ENCODE measurements at places on chromosomes 4 and X. TPM values are rescaled to one million over a fixed set of nuclear protein-coding genes. Genes with fewer than 3 reads are reported as not detected.

GRCh38 chrX:1031521-1032430, 180.7 kb downstream of the CRLF2 start:
- DNase-seq = no peak

- no peak for DNase-seq
These were observed 4.5 kb downstream of the UBA1 start for GRCh38 chrX:47198026-47198686.

GRCh38 chrX:54029529-54030143, 14.6 kb downstream of the PHF8 start:
- DNase-seq = no peak

DNA sequence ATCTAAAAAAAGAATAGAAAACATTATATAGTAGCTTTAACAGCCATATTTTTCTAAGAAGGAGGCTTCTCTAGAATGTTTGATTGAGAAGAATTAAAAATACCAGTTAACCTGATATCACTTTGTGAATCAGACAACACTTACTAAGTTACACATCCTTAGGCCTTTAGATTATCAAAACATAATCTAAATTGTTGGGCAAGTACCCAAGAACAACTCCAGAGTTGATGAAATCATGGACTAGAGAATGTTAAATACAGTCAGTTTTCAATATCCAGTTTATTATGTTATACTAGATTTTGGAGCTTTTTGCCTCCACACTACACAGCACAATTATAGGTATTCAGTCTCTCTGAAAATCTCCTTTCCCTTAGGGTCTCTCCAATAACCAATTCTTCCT, 39.6 kb downstream of the ARL13A start:
- no peak for DNase-seq

DNA sequence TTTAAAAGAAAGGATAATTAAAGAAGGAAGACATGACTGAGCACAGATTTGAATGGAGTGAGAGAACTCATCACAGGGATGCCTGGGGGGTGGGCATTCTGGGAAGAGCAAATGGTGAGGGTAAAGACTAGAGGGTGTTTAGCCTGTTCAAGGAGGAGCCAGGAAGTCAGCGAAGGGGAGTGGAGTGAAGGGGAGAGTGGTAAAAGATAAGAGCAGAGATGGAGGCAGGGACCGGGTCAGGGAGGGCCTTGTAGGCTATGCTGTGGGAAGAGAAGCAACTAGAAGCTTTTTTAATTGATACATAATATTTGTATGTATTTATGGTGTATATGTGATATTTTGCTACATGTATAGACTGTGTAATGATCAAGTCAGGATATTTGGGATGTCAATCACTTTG, 2.2 kb upstream of the VGLL1 start:
- no peak for DNase-seq

The TMEM154 gene
- 15.2 TPM for total RNA-seq

DNA sequence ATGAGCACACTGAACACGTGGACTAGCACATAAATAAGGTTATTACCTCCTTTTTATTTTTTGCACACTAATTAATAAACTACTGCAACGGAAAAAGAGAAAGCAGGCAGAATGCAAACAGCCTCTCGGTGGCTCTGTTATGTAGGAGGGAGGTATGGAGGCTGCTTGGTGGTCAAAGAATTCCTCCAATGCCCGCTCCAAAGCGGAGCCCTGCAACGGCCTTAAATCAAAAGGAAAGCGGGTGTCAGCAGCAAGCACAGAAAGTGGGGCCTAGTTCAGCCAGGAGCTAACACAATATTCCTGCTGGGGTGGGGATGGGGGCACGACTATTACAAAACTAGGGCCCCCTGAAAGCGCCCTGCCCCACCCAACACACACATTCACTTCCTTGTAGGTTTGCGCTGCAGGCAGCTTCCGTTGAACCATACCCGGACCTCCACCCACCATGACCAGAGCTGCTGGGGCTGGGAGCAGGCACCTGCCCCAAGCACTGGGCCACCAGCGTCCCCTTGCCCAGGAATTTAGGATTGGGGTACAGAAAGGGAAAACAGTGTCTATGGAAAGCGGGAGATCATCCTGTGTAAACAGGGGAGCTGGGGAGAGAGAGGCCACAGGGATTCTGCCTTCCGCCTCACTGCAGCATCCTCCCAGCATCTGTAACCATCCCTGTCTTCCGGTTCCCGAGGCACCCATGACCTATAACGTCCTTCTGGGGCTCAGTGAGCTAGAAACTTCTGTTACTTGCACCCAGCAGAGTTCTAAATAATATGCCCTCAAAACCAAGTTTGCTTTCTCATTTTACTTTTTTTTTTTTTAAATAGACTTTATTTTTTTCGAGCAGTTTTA, 57.1 kb upstream of the DDX3X start:
- DNase-seq = peak; percentile 21

- DNase-seq = no peak
These were observed 274.9 kb upstream of the LDB2 start for GRCh38 chr4:17173300-17173699.

- no peak for DNase-seq
These were observed 39.5 kb downstream of the ENOPH1 start for GRCh38 chr4:82469791-82470345.

DNA sequence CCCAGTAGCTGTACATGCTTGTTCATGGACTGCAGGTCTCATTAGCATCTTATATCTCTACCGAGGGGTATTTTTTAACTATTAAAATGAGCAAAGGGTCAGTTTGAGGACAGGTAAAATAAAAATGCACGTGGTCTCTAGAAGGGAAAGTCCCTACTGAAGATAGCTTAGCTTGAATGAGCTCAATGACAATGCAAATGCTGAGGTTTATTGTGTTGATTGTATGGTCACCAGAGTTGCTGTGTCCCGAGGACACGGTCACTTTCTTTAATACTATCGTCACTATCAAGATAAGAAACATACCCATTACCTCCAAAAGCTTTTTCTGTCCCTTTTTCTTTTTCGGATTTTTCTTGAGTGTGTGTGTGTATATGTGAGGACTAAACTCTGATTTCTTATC, 250.5 kb upstream of the PRKX start:
- no peak for DNase-seq

DNA sequence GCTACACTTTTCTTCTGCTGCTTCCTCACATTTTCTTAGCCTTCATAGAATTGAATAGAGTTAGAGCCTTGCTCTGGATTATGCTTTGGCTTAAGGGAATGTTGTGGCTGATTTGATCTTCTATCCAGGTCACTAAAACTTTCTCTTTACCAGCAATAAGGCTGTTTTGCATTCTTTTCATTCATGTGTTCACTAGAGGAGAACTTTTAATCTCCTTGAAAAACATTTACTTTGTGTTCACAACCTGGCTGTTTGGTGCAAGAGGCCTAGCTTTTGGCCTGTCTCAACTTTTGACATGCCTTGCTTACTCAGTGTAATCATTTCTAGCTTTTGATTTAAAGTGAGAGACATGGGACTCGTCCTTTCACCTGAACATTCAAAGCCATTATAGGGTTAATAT, 87.7 kb upstream of the RAB40AL start:
- DNase-seq = no peak

DNA sequence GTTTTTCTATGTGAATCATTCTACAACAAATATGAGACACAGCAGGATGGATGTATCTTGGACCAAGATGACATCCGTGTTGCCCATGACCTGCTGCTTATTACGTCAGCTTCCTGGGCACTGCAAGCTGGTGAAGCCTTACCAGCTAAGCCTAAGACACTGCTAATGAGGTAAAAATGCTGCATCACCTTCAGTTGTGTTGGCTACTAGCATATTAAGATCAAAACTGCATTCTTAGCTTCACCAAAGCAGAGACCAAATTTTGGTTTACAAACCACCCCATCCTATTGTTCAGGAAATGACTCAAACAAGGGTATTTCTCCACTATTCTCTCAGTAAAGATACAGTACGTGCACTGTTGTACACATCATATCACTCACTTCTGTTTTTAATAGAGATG, 50.3 kb downstream of the MAML3 start:
- peak; percentile 75 for DNase-seq

- peak; percentile 29 for DNase-seq
These were observed 27.3 kb downstream of the NELFA start for GRCh38 chr4:1981251-1982058.
